ENCODE measurements at places on chromosomes 16 and 17.
A peak's percentile ranks its signal among the peaks of the same experiment; 100 is the strongest.

DNA sequence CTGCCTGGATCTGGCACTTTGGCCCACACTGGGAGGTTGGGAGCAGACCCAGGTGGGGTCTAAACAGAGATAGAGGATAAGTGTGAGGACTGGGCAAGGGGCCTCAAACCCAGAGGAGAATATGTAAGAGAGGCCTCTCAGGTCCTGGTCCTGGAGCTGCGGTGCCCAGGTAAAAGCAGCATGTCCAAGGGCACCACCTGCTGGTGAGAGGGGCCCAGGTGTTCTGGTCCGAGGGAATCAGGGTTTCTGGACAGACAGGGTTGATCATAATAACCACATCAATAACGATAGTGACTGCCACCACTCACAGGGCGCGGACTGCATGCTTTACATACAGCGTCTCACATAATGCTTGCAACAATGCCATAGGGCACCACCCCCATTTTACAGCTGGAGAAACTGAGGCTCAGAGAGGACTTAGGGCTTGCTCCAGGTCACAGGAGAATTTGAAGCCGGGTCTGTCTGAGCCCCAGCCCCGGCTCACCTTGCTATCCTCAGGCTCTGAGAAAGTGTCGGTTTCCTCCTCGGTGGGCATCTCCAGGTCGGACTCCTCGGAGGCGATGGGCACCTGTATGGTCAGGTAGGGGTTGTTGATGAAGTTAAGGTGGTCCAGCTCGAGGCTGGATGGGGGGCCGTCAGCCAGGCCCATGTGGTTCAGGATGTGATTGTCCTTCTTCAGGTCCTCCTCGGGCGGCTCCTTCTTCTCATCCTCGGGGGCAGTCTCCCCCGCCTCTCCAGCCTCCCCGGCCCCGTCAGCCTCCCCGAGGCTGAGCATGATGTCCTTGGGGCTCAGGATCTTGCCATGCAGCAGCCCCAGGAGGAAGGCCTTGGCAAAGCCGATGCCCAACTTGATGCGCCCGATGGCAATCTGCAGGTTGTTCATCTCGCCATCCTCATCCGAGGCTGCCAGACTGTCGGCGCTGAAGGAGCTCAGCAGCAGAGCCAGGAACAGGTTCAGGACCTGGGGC, 19.1 kb upstream of the CD79B start:
- peak; percentile 39 for DNase-seq

DNA sequence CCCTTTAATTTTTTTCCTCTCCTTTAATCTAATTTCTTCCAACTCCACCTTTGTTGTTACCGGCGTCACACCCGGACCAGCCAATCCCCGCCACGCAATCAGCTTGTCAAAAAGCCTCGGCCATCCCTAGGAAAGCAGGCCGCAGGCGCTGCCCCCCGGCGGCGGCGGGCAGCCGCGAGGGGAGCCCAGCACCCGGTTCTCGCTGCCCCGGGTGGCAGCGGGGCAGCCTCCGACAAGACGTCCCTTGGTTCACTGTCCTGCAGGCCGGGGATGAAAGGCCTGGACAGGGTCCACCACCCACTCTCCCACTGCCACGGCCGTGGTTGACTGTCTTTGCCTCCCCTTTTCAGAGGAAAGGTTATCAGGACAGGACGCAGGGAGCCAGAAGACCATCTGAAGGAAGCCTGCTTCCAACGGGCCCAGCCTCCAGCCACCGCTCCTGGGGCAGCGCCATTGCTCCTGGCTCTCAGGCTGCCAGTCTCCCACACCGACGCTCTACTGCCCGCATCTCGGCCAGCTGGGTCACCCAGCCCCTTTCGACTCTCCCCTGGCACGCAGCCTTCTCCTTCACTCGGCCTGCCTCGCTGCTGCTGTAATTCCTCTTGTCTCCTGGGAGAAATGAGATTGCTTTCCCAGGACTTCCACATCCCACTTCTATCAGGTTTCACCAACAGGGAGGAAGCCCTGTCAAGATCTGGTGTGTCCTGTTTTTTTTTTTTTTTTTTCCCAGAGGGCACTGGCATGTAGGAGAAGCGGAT, 2.8 kb upstream of the UBTF start:
- peak; percentile 85 for DNase-seq

- no peak for DNase-seq
Observed at GRCh38 chr16:87849419-87850008, 19.8 kb downstream of the SLC7A5 start.

DNA sequence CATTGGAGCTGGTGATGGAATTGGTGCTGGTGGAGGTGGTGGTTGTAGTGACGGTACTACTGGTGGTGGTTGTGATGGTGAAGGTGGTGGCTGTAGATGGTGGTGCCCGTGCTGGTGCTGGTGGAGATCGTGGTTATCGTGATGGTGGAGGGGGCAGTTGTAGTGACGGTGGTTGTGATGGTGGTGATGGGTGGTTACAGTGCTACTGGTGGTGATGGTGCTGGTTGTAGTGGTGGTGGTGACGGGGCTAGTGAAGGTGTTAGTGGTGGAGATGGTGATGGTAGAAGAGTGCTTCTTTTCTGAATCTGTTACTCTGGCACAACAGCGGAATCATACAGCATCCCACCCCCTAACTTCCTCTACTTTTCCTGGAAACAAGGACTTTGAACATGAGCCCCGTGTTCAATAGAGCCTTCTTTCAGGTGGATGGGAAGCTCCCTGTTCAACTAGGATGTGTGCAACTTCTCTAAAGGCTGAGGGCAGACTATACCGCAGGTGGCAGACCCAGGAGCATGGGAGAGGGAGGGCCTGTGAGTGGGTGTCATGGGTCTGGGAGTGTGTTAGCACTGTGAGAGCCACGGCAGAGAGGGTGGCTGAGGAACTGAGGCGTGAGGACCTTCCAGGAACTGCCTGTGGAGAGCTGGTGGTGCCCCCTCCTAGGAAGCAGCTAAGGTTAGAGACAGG, 8.2 kb downstream of the TBX21 start:
- DNase-seq = no peak

DNA sequence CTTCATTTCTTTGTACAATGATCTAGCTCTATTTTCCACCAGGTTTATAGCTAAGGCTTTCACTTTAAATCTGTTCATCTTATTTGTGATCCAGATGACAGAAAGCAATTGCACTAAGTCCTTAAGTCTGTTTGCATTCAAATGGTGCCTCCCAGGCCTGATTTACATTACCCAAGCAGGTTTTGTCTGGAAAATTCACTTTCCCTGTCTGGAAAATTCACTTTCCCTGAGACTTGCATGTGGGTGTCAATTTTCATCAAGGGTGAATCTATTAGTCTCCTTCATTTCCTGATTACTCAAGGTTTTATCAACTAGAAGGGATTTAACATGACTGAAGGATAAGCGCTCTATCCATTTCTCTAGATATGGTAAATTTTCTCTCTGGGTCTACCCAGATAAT, 1480.2 kb upstream of the GOT2 start:
- no peak for DNase-seq

- DNase-seq = no peak
Observed at GRCh38 chr17:1928976-1929375, 96.2 kb downstream of the RTN4RL1 start.

DNA sequence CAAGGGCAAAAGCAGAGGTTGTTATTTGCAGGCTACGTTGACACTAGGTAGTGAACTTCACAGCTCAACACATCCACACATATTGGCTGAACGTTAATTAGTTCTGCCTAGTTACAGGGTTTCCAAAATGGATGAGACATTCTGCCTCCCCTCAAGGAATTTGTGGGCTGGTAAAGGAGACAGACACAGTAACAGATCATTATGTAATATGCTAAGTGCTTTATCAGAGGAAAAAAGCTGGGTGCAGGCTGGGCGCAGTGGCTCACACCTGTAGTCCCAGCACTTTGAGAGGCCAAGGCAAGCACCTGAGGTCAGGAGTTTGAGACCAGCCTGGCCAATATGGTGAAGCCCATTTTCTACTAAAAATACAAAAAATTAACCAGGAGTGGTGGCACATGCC, 26.2 kb downstream of the BMERB1 start:
- DNase-seq = no peak

DNA sequence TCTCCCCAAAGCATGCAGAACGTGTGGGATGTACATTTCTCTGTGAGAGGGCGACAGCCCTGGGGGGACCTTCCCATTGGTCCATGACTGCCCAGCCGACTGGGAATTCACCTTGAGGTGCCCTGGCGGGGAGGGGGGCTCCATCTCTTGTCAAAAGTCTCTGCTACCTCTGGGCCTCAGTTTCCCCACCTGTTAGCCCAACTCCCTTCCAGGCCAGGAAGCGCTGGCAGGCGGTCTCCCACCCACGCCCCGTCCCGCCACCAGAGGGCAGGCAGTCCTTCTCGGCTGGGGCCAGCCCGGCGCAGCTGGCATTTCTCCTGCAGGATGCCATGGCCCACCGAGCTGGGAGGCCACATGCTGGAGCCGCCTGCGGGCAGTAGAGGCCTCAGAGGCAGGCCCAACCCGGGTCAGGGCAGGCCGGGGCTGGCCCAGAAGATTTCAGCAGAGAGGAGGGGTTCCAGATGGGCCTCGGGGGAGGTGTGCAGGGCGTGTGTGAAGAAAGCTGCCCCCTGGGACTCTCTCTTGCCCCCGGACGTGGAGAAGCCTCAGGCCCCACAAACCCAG, 16.6 kb downstream of the CD7 start:
- DNase-seq = peak; percentile 79

DNA sequence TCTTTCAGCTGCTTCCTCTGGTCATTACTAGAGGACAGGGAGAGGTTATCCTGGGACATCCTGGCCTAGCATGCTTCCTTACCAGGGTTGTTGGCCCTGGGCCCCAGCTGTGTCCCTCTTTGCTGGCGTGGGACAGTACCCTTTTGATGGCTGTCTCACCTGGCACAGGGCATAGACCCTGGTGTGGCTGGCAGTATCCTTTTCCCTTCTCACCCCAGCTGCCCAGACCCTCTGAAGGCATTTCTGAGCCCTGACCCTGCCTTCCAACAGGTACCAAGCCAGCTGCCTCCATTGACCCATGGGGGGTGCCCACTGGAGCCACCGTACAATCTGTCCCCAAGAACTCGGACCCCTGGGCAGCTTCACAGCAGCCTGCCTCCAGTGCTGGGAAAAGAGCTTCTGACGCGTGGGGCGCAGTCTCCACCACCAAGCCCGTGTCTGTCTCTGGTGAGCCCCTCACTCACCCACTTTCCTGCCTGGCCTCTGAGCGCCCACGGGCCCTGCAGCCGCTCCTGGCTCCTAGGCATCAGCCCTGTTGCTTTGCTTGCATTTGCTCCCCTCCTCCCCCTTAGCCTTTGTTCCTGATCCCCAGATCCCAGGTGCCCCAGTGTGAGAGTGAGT, 34.0 kb downstream of the B9D1 start:
- DNase-seq = no peak

GRCh38 chr17:37614391-37614790, 5.2 kb upstream of the SYNRG start:
- no peak for DNase-seq

DNA sequence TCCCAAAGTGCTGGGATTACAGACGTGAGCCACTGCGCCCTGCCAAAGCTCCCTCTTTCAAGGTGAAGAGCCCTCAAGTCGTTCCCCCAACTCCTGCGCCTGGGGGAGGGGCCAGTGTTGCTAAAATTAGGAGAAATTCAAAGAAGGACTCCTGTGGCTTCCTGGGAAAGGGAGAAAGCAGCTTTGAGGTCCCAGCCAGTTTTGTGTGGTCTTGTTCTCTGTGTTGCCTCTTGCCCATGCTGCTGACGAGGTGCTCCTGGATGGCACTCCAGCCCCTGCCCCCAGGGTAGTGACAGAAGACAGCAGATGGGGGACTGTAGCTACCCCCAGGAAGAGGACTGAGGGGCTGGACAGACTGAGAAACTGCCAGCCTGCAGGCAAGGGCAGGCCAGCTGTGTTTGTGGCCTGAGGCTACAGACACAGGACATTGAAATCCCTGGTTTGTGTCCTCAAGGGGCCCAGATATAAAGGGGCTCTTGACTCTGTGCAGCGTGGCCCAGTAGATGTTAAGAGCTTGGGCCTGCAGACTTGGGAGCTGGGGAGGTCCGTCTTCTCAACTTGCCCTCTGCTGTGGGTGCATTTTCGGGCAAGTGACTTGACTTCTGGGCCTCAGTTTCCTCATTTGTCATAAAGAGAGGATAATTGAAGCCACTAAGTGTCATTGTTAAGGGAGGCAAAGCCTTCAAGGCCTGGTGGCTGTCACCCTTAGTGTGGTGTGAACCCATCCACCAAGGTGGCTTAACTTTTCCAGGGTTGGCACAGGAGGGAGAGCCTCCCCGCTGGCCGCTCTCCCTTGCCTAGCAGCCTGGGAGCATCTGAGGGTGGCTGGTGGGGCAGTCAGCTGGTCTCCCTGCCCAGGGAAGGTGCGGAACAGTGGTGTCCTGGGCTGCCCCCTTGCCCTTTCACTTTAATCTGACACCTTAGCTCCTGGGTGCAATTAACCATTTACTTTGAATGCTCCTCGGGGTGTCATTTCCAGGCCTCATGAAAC, 4.1 kb downstream of the UBALD2 start:
- DNase-seq = no peak

DNA sequence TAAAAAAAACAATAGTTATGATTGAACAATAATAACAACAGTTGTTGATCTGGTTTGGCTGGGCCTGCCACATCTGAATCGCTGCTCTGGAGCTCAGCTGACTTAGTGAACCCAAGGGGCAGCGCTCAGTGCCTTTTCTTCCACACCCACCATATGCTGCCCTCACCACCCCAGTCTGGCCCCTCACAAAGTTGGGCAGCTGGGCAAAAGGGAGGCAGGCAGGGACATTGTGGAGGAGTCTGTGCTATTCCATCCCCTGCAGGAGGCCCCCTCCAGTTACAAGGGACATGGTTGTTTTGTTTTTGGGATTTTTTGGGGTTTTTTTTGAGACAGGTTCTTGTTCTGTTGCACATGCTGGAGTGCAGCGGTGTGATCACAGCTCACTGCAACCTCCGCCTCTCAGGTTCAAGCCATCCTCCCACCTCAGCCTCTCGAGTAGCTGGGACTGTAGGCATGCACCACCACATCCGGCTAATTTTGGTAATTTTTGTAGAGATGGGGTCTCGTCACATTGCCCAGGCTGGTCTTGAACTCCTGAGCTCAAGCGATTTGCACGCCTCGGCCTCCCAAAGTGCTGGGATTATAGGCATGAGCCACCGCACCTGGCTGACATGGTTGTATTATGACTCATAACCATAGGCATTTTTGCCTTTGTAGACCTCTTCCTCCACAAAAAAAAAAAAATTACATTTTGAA, 8.6 kb upstream of the PECAM1 start:
- DNase-seq = no peak

GRCh38 chr17:65698381-65699061, 137.1 kb upstream of the AXIN2 start:
- DNase-seq = no peak

DNA sequence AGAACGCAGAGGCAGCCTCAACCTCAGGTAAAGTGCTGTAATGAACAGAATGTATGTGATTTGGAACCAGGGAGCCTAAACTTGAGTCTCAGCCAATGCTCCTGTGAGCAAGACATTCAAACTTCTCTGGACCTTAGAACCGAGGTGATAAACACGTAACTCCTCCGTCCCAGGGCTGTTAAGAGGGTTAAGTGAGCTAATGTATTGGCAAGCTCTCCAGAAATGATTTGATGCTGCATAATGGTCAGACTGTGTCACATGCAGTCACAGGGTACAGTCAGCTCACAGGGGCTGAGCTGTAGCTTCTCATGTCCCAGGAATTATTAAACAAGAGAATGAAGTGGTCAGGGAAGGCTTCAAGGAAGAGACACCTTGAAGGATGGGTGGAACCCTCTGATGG, 10.0 kb upstream of the SLC4A1 start:
- no peak for DNase-seq

- no peak for DNase-seq
Observed at GRCh38 chr17:42155614-42156045, 841 bp upstream of the RAB5C start.

- no peak for DNase-seq
Observed at GRCh38 chr17:20008242-20009051, 712 bp upstream of the SPECC1 start.

GRCh38 chr16:68972013-68972412, 128.7 kb downstream of the TANGO6 start:
- DNase-seq = no peak

- no peak for DNase-seq
Observed at GRCh38 chr16:29014561-29015069, 29.8 kb downstream of the LAT start.
